ENCODE measurements at places on chromosomes 2 and 18. TPM values are rescaled to one million over a fixed set of nuclear protein-coding genes. Genes with fewer than 3 reads are reported as not detected.

The FAM237A gene
- not detected for total RNA-seq

The LYPD6 gene
- total RNA-seq, result 0.45 TPM

The GCG gene
- total RNA-seq, result not detected

The ASB18 gene
- total RNA-seq, result not detected

The SLC4A5 gene
- total RNA-seq, result 4.2 TPM

The MCEE gene
- 20.9 TPM for total RNA-seq

The RAMP1 gene
- total RNA-seq, result 10.3 TPM

The THSD7B gene
- 0.34 TPM for total RNA-seq

The SPC25 gene
- not detected for total RNA-seq

The ANO7 gene
- 1.4 TPM for total RNA-seq

The ARHGEF4 gene
- 378 TPM for total RNA-seq

The CRYBA2 gene
- not detected for total RNA-seq

The CHRND gene
- not detected for total RNA-seq

The RAB17 gene
- total RNA-seq, result 4.9 TPM

The CYS1 gene
- 0.32 TPM for total RNA-seq

The ING5 gene
- 94.9 TPM for total RNA-seq

The AKAIN1 gene
- not detected for total RNA-seq

The DUSP2 gene
- total RNA-seq, result 58.1 TPM

The KHK gene
- 3.6 TPM for total RNA-seq

The REG1A gene
- not detected for total RNA-seq

The IL1RN gene
- 129 TPM for total RNA-seq

The UGT1A10 gene
- not detected for total RNA-seq

The AMER3 gene
- total RNA-seq, result not detected

The CDCA7 gene
- 11.1 TPM for total RNA-seq

The RESP18 gene
- not detected for total RNA-seq

The PXDN gene
- total RNA-seq, result 9.4 TPM

The DAW1 gene
- 1.1 TPM for total RNA-seq

The OTOF gene
- not detected for total RNA-seq

The CABYR gene
- total RNA-seq, result 1.2 TPM

The ZAP70 gene
- 5.5 TPM for total RNA-seq

The SFTPB gene
- total RNA-seq, result not detected

All from suprapubic skin (tissue), 4 donors.